ENCODE measurements at places on chromosomes 12 and 14.

DNA sequence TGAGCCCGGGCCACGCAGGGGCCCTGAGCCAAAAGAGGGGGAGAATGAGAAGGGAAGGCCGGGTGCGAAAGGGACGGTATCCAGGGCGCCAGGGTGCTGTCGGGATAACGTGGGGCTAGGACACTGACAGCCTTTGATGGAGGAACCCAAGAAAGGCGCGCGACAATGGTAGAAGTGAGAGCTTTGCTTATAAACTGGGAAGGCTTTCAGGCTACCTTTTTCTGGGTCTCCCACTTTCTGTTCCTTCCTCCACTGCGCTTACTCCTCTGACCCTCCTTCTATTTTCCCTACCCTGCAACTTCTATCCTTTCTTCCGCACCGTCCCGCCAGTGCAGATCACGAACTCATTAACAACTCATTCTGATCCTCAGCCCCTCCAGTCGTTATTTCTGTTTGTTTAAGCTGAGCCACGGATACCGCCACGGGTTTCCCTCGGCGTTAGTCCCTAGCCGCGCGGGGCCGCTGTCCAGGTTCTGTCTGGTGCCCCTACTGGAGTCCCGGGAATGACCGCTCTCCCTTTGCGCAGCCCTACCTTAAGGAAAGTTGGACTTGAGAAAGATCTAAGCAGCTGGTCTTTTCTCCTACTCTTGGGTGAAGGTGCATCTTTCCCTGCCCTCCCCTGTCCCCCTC lies 3.0 kb downstream of the SSTR1 start:
- DNase-seq: no peak

- no peak for DNase-seq
Measured at GRCh38 chr12:65877836-65878235, 53.6 kb downstream of the HMGA2 start.

DNA sequence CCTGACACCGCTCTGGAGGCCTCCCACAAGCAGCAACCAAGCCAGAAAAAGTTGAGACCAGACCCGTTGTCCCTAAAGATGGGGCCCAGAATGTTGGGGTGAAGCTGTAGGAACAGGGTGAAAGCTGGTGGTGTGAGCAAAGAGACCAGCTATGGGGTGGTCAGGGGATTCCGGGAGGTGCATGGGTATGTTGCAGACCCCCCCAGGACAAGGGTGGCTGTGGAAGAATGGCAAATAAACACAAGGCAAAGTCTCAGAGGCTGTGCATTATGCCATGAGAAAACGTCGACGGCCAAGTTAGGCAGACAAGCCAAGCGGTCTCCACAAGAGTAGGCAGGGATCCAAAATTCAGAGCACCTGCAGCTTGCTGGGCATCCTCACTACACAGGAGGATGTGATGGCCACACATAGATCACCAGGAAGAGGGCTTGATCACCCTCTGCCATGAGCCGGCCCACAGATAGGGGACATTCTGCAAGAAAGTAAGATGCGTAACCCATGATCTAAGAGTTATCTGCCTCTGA lies 58.8 kb upstream of the KCNA1 start:
- no peak for DNase-seq

DNA sequence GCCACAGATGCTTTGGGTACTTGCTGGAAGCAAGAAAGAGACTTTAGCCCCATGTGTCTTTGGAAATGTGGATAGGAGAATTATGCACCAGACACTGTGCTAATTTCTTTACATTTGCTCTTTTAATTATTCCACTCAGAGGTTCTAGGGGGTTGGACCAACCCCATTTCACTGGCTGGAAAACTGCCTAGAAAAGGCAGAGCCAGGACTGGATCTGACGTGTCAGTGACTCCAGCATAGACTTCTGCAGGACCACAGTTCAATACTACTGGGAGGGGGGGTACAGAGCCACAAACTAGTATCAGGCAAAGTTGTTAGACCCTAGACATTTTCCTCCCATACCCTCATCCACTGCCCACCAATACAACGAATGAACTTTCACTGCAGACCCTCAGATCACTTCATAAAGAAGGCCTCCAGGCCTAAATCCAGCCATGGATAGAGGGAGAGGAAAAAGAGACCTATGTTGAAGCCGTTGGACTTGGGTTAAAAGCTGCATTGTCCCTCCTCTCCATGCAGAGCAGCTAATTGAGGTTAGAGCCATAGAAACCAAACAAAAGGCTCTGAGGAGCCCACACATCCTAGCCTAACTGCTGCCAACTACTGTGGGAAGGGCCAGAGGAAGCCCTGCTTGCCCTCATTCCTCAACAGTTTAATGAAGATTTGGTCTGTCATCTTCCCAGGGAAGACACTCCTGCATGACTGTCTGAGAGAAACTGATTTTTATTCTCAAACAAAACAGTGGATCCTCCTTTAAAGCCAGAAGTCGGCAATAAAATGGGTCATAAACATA lies 68.7 kb downstream of the STON2 start:
- DNase-seq: no peak

GRCh38 chr14:51884086-51884927 lies 23.9 kb downstream of the GNG2 start:
- DNase-seq: no peak

Data from AG04449 (cell line).